ENCODE measurements at places on chromosomes 3 and 15.
A peak's percentile ranks its signal among the peaks of the same experiment; 100 is the strongest.

- DNase-seq, result no peak
These were observed 79.6 kb downstream of the RTP4 start for GRCh38 chr3:187447737-187448136.

DNA sequence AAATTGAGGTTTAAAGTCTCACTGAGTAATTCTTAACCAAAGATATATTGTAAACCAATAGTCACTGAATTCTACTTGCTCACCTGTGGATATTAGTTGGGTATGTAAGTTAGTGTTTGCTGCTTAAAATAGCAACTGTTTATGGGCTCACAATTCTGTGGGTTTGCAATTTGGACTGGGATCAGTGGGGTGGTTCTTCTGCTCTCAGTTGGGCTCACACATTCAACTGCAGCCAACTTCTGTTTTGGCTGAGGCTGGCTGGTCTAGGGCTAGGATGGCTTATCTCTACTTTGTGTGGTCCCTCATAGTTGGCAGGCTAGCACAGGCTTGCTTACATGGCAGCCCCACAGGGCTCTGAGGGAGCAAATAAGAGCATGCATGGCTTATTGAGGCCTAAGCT, 226.0 kb upstream of the LRRFIP2 start:
- no peak for DNase-seq

GRCh38 chr3:15887261-15887660, 89.5 kb upstream of the ANKRD28 start:
- DNase-seq, result no peak

DNA sequence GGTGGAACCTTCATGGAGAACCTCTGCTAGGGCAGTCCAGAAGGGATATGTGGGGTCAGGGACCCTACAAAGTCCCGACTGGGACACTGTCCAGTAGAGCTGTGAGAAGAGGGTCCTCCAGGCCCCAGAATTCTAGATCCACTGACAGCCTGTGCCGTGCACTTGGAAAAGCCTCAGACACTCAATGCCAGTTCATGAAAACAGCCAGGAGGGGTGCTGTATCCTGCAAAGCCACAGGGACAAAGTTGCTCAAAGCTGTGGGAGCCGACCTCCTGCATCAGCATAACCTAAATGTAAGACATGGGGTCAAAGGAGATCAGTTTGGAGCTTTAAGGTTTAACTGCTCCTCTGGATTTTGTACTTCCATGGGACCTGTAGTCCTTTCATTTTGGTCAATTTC, 448.8 kb upstream of the CADM2 start:
- DNase-seq, result no peak

GRCh38 chr3:58704745-58705144, 38.2 kb upstream of the FAM3D start:
- no peak for DNase-seq

DNA sequence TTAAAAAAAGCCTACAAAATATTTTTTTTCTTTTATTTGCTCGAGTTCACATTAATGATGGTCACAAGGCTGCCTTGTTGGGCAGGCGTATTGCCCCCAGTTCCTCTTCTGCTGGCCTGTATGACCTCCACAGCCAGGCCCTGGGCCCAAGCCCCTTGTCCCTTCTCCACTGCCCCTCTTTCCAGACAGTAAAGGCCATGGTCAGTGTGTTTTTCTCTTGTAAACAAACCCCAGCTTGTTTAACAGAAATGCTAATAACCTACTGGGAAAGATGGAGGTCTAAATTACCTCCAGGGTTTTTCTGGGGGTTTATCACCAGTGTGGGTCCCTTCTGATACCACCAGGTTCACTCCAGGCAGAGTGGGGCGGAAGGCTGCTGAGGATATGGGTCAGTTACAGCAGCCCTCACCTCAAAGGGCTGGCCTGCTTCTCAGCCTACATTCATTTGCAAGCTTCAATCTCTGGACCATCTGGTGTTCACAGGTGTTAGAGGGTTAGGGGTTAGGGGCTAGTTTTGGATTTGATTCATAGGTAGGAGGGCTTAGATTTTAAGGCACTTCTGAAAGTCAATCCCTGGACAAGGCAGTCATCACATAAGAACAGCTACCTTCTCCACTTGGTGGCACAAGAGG, 2.0 kb upstream of the MANF start:
- peak; percentile 3 for DNase-seq

GRCh38 chr15:64333986-64334929, 21.7 kb downstream of the CSNK1G1 start:
- DNase-seq, result no peak

DNA sequence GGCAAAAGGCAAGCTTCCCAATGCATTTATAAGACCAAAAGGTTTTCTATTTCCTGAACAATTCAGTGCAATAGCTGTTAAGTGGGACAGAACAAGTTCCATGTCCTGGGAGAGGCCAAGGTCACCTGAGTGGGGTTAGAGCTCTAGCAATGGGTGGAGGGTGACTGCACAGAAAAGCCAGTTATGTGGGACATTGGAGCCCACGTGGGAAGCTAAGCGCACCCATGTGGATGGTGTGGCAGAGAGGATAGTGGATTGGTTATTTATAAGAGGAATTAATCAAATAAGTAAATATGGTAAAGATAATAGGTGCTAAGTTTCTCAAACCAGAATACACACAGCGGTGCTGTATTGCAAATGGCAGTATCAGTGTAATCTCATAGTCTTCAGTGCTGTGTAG, 6.3 kb downstream of the NSMCE3 start:
- DNase-seq, result no peak

DNA sequence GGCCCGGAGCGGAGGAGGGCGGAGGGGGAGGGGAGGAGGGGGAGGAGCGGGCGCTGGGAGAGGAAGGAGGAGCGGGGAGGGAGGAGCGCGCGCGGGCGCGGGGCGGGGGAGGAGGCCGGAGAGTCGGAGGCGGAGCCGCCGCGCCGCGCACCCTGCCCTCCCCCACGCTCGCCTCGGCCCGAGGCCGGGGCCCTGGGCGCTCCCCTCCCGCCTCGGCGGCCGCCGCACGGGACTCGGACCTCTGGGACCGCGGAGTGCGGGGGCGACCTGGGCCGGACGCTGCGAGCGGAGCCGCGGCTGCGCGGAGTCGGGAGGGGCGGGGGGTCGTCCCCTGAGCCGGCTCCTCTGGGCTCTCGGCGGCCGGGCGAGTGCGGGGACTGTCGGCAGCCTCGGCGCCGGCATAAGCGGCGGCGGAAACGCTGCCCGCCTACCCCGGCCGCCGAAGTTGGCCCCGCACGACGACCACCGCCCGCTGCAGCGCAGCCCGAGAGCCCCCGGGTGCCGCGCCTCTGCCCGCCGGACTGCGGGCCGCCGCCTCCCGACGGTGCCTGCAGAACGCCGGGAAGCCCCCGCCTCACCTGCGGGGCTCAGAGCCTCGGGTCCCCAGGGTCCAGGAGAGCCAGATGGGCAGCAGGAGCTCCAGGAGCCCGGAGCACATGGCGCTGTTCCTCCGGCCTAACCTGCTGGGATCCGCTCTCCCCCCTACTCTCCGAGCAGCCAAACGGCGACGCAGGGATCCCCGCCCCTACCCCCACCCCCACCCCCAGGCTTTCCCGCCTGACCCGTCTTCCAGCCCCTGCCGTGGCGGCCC, 406 bp upstream of the GABRB3 start:
- peak; percentile 33 for DNase-seq

GRCh38 chr3:66371432-66371831, 129.4 kb downstream of the LRIG1 start:
- no peak for DNase-seq

GRCh38 chr15:66948294-66948693, 117.1 kb upstream of the SMAD3 start:
- DNase-seq, result no peak

GRCh38 chr3:155791190-155791589, 14.9 kb downstream of the C3orf33 start:
- DNase-seq, result no peak

- DNase-seq, result peak; percentile 15
These were observed 405.3 kb downstream of the VPS13C start for GRCh38 chr15:61654918-61655317.

DNA sequence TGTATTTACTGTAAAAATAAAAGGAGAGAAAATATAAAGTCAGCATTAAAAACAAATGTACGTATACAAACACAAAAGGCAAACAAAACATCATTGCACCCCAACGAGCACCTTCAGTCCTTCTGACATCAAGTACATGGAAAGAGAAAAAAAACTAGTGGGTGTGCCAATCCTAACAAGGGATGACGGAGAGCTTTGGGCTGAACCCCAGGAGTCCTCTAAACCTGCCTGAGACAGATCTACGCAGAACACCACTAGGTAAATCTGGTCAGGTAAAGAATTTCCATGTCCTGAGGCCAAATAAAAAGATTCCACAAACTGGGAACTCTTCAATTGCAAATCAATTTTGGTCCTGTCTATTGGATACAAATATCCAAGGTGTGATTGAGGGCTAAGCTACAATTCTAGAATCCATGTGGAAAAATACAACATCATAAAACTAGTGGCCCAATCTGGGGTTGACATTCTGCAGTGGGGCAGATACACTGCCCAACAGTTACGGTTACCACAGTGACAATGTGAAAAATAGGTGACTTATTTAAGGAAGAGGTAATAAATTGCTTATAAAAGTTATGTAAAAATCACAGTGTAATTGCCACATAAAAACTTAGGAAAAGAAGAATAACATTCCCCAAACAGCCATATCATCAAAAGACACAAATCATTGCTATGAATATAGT, 14.2 kb downstream of the IFT80 start:
- no peak for DNase-seq

GRCh38 chr3:156151824-156152428, 31.5 kb downstream of the KCNAB1 start:
- peak; percentile 63 for DNase-seq

DNA sequence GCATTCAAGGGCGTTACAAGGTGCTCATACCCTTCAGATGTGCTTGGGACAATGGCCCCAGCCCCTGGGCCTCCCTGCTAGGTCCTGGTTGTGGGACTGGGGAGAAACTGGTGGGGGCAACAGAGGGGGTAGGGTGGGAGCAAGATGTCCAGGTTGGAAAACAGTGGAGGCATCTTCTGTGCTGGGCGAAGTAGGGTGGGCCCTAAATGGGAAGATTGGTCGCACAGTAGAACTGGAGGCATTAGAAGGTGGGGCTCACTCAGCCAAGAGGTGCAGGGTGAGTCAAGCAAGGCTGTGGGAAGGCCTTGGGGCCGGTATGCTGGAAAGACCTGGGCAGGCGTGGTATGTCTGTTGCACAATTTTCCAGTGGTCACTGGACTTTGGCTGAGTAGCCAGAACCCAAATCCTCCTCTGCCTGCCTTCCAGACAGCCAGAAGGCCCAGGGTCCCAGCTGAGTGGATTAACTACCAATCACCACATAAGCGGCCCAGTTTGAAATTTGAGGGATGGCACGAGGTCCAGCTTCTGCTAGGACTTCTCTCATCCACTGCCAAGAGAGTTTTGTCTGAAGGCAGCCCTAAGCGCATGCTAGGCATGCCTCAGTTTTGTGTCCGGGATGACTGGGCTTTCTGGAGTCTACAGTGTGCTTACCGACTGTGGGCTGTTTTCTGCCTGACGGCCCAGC, 74.5 kb downstream of the LSM3 start:
- no peak for DNase-seq

GRCh38 chr3:42742259-42742658, 30.8 kb downstream of the CCDC13 start:
- DNase-seq, result no peak

DNA sequence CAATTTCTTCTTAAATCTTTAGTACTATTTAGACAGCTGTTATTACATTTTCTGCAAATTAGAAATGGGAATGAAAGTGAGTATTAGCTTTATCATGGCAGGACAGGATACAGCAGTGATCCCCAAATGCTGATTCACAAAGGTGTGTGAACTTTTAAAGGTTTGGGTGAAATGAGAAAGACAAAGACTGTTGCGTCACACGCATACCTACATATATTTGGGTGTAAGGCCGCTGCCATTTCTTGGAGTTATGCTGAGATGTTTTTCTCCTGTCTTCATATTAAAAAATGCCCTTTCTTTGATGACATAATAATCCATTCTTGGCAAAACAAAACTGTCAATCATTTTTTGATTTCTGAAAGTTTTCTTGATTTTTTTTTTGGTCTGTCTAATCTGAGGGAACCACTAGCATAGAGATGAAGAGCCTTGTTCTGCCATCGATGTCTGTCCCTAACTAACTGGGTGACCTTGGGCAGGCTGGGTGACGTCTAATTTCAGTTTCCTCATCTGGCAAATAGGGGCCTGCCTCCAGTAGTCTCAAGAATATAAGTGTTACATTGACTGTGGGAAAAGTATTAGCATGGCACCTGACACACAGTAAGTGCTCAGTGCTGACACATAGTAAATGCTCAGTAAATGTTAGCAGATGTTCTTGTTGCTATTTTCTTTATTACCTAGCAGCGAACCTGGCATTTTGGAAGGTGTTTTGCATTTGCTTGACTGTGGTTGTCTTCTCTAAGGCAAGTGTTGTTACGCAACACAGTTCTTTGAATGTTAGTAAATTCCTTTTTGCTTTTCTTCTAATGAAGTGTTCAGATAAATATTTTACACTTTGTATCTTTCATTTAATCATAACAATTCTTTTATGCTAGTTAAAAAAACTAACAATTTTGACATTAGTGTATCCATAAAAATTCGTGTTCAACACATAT, 5.0 kb downstream of the MITF start:
- DNase-seq, result no peak

DNA sequence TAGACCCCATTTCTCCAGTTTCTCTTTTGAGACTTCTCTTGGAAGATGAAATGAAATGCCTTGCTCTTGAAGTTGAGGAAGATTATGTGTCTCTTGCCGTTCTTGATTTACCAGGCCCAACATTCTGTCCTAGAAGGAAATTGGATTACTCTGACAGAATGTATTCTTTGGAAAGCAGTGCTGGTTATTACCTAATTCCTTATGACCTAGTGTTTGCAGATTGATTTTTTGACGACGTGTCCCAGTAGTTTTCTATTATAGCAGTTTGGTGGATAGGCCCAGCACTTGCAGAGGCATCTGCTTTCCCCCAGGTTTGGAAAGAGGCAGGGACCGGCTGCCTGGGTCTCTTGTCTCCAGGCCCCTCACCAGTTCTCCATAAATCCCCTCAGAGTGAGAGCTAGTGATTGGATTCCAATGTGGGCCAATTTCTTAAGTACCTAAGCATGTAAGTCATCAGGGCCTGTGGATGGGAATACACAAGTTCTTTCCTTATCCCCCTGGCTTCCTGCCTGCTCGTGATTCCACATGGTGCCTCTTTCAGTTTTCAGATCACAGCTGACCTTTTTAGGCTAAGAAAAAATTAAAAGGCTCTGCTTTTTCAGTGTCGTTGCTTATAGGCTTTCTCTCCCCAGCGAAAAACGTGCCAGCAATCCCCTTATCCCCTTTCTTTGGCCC, 50.2 kb downstream of the EPHB3 start:
- DNase-seq, result peak; percentile 56

GRCh38 chr15:96162322-96162721, 168.2 kb upstream of the NR2F2 start:
- no peak for DNase-seq

All from lung (tissue), 17 donors.